Naive thymus-derived CD8-positive, alpha-beta T cell (primary cell): ENCODE measurements at places on chromosomes 5 and 9. TPM values are rescaled to one million over a fixed set of nuclear protein-coding genes. Genes with fewer than 3 reads are reported as not detected.

- no peak for DNase-seq
These were observed 117.6 kb upstream of the ARRDC3 start for GRCh38 chr5:91500758-91501157.

- DNase-seq: no peak
These were observed 502.6 kb upstream of the CDH6 start for GRCh38 chr5:30690931-30691330.

DNA sequence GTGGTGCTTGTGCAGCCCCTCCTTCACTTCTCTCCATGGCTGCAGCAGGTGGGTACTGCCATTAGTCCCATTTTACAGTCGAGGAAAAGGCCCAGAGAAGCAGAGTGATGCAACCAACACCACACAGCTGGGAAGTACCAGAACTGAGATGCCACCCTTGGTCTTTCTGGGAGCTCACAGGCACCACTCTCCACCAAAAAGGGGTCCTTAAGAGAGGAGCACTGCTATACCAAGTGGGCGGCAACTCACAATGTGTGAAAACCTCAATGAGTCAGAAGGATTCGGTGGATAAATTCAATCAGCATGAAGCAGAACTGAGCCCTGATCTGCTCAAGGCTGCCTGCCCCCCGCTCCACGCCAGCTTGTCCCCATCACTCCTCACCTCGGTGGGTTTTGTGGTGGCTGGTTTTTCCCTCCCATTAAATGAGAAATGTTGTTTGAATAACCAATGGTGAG is 213.7 kb downstream of the FSTL4 start:
- DNase-seq: no peak

The OSMR gene
- not detected for polyA plus RNA-seq

DNA sequence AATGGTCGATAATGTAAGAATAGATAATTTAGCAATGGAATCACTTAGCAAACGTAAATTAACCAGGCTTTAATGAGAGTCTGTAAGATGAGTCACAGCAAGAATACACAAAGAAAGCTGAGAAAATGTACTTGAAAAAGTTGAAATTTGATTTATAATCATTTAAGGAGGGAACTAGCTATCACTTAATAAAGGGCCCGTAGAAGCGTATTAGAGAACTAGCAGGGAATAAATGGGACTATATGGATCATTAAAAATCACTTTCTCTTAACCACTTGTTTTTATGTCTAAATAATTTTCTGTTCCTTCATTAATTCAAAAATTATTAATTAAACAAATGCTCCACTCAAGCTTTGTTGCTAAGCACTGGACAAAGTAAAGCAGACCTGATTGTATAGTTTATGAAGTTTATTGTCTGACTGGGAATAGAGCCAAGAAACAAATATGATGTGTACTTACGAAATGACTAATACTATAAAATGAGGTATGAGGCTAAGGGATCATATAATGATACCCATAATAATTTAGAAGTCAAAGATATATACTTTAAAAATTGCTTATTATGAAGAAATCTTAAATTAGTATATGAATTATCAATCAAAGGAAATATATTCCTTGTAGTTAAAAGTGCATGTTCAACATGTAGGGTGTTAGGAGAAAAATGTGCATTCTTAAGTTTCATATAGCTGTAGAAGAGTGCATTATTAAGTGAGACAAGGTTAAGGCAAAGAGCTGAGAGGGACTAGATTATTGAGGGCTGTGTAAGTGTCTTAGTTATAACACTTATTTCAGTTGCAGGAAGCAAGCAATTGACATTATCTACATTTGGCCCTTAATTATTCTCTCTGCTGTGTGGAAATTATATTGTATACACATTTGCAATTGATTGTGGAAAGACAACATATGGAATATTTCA is 196.8 kb downstream of the PRDM9 start:
- DNase-seq: no peak

- DNase-seq: no peak
These were observed 978.4 kb downstream of the TLE4 start for GRCh38 chr9:80550181-80550580.

The IL4 gene
- not detected for polyA plus RNA-seq

The TAF11L10 gene
- not detected for polyA plus RNA-seq

- no peak for DNase-seq
These were observed 37.2 kb downstream of the MARVELD2 start for GRCh38 chr5:69451941-69452647.

DNA sequence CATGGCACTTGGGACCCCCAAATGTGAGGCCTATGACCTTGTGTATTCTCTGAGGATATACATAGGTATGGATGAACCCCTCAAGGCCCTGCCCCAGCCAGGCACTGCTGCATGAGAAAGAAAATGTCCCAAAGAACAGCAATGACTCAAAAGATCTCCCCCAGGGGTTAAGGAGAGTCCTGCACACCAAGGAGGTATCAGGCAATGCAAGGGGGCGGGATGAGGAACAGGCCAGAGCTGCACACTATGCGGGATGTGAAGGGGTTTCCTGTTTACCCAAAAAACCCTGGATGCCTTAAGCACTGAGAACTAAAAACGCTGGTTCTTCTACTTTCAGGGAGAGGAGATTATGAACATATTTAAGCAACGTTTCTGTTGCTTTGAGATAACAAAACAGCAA is 3.4 kb downstream of the RAPGEF1 start:
- DNase-seq: no peak

- no peak for DNase-seq
These were observed 616.6 kb downstream of the PDE4D start for GRCh38 chr5:59276917-59277372.

DNA sequence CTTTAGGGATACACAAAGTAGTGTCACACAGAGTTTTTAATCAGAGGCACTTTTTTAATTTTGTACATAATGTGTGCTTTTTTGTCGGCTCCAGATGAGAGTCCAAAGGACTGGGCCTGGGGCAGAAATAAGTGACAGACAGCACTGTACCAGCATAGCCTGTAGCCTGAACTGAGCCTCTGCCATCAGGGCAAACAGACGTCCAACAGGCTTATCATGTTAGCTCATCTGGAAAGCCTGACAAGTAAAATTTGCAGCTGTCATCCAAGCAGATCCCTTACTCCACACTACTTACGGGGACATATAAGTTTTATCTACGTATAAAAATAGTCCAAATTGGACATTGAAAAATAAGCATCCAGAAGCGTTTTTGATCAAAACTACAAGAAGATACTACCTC is 233.1 kb upstream of the GAS1 start:
- DNase-seq: no peak

The HAVCR1 gene
- 4.6 TPM for polyA plus RNA-seq

DNA sequence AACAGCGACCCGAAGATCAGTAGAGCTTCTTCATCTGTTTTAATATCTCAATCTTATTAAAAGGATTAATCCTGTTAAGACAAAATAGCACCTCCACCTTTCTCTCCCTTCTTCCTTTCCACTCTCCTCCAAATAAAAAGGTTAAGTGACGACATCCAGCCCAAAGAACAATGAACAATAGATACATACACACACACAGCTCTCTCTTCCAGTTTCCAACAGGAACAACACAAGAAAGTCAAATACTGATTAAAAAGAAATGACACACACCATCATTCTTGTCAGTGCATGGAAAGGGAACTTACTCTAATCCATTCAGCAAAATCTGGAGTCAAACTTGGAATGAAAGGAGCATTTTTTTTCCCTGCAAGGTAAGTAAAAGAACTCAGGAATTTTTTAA is 2.8 kb downstream of the ARL15 start:
- DNase-seq: no peak
